ENCODE measurements at places on chromosomes 12 and 14.
A peak's percentile ranks its signal among the peaks of the same experiment; 100 is the strongest.

- no peak for DNase-seq
Observed at GRCh38 chr14:78316786-78317185, 146.6 kb downstream of the NRXN3 start.

- peak; percentile 27 for DNase-seq
Observed at GRCh38 chr12:11765817-11766794, 116.6 kb downstream of the ETV6 start.

GRCh38 chr12:41920355-41920754, 224.3 kb downstream of the GXYLT1 start:
- no peak for DNase-seq

DNA sequence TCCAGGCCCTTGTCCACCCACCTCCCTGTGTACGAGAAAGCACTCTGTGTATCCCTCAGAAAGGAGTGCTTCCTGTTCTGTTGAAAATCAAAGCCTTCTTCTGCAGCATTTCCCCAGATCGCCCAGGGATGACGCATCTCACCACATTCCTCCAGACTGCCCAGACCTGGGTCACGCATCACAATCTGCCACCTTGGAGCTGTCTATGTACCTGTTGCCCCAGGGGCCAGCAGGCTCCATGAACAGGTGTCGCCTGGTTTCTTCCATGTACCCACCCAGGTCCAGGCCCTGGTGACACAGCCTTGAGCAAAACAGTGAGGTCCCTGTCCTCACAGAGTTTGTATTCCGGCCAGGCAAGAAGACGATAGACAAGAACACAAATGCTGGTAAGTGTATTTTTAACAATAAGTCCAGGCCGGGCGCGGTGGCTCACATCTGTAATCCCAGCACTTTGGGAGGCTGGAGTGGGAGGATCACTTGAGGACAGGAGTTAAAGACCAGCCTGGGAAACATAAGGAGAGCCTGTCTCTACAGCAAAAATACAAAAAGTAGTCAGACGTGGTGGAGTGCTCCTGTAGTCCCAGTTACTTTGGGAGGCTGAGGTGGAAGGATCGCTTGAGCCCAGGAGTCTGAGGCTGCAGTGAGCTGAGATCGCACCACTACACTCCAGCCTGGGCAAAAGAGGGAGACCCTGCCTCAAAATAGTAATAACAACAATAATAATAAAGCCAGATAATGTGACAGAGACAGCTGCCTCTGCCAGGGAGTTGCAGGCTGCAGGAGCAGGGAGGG, 6.8 kb upstream of the PPP1R13B start:
- DNase-seq = peak; percentile 18

DNA sequence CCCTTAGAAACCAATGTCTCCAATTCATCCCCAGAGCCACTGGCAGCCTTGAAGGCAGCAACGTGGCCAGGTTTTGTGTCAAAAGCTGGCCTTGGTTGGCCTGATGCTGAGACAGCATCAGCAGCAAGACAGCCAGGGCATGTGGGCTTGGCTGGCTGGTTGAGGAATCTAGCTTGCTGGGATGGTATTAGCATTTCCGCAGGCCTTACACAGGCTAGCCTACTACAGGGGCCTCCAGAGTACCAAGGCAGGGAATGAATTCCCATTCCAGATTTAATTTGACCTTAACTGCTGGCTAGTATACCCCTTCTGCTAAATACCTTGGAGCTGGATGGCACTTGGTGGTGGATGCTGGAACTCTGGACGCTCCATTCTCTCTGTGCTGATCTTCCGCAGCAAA, 15.8 kb downstream of the NGDN start:
- no peak for DNase-seq
